Right ventricle myocardium inferior (tissue), 1 donor: ENCODE measurements at places on chromosomes 1 and 21. TPM values are rescaled to one million over a fixed set of nuclear protein-coding genes. Genes with fewer than 3 reads are reported as not detected.
A peak's percentile ranks its signal among the peaks of the same experiment; 100 is the strongest.

DNA sequence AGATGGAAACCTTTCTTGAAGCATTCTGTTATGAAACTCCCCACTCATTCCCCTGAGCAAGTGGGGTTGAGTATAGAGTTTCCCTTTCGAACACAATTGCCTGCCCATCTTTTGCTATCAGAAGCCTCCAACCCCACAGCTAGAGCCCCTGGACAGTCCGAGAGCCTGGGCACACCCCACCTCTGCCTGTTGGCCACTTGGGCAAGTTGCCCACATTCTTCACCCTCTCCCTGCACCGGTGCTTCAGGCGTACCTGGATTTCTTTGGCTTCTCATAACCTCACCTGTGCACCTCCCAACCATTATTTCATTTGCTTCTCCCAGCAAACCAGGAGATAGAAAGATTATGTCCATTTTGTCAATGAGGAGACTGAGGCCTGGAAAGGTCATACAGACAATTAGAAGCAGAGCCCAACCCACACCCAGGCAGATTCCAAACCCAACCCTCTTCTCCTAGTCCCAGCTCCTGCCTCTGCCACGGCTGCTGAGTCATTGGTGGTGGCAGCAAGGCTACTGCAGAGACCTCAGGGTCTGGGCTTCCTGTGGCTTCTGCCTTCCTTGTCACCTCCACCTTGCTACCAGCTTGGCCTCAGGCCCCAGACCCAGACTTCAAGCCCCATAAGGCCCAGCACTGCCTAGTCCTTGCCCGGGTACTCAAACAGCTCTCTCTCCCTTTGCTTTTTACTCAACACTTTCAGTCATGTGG, 118.7 kb upstream of the ZBTB40 start:
- no peak for DNase-seq

GRCh38 chr1:16012590-16013219, 5.1 kb downstream of the HSPB7 start:
- peak; percentile 89 for DNase-seq

DNA sequence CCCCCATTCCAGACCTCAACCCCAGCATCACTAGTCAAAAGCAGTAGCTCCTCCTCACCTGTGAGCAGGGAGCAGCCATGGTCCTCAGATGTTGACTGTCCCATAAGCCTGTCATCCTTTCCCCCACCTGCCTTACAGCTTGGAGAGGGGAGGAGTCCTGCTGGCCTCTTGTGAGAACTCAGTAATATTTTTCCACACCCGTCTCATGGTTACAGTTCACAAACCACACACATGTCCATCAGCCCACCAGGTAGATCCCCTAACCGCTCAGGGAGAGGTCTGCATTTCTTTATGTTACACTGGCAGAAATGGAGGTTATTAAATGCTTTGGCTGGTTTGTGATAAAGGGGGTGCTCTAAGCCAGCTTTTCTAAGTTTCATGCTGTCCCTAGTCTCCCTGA, 26.3 kb upstream of the POU3F1 start:
- no peak for DNase-seq

- no peak for DNase-seq
Observed at GRCh38 chr1:234345237-234345636, 28.0 kb upstream of the COA6 start.

DNA sequence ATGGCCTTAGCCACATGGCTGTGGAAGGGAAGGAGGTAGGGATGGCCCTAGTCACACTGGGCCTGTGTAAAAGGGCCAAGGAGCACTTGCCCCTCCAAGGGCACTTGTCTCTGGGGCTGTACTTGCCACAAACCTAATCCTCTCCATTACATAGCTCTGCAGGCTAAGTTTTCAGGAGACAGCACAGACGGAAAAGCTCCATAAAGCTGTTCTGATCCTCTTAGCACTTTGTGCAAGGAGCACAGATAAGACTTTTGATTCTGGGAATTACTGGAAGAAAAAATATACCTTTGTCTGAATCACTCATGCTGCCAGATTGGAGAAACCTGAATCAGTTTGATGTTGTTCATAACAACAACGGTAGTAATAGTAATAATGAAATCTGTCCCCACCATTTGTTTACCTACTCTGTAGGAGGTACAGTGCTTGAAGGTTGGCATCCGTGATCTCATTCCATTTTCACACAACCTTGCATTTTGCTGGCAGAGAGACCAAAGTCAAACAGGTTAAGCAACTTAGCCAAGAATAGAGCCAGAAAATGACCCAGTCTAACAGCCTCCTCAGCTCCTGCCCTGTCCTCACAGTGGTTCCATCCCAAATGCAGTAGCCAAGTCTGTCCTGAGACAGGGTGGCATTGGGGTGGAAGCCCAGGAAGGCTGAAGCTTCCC, 207.1 kb downstream of the ROR1 start:
- DNase-seq = no peak

DNA sequence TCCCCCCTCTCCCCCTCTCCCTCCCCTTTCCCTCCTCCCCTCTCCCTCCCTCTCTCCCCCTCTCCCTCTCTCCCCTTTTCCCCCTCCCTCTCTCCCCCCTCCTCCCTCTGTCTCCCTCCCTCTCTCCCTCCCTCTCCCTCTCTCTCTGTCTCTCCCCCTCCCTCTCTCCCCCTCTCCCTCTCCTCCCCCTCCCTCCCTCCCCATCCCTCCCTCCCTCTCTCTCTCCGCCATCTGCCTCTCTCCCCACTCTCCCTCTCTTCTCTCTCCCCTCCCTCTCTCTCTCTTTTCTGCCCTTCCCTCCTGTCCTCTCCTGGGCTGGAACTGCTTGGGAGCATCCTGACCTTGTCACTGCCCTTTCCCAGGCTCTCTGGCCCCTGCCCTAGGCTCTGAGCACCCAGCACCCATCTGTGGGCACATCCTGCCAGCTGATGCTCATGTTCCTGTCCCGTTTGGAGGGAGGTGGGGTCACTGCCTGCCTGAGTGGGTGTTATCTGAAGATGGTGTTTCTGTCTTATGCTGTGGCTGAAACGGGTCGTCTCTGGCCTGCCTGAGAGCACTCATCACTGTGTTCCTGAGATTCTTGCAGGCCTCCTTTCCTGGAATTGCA, 10.8 kb downstream of the FTCD start:
- peak; percentile 42 for DNase-seq

GRCh38 chr21:45029948-45030681, 44.3 kb upstream of the ADARB1 start:
- DNase-seq = no peak

- DNase-seq = no peak
Observed at GRCh38 chr21:14875704-14876523, 188.9 kb downstream of the NRIP1 start.

PROX1 gene
- total RNA-seq = 82.9 TPM

MPL gene
- total RNA-seq = 0.73 TPM

MFAP2 gene
- 4.8 TPM for total RNA-seq

C1orf116 gene
- total RNA-seq = 1.2 TPM
